ENCODE measurements at places on chromosomes 3 and 15.

GRCh38 chr15:90029024-90029423 is 27.9 kb downstream of the ZNF710 start:
- DNase-seq = no peak

DNA sequence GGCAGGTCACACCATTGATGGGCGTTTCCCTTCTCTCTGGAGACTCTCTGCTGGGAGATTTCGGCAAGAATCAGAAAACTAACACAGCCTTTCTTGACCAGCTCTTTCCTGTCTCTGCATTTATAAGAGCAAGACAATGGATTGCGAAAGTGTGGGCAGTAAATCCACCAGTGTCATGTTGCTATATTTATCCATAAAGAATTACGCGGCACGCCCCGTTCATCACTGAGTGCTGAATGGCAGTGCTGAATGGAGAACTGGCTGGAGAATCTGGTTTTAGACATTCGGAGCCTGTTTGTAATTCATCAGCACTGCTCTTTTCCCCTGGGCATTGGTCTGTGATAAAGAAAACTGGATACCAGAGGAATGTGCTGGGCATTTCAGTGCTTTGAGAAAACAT is 2.0 kb upstream of the CEMIP start:
- no peak for DNase-seq

GRCh38 chr3:47813551-47814177 is 10.7 kb downstream of the DHX30 start:
- no peak for DNase-seq

- no peak for DNase-seq
These were observed 630.5 kb downstream of the TBL1XR1 start for GRCh38 chr3:176566757-176567156.

- no peak for DNase-seq
These were observed 87.9 kb downstream of the DIPK2A start for GRCh38 chr3:144059481-144059880.

GRCh38 chr15:40904552-40905201 is 10.4 kb downstream of the VPS18 start:
- no peak for DNase-seq

- DNase-seq = no peak
These were observed 271.0 kb downstream of the PDZRN3 start for GRCh38 chr3:73353649-73354217.

DNA sequence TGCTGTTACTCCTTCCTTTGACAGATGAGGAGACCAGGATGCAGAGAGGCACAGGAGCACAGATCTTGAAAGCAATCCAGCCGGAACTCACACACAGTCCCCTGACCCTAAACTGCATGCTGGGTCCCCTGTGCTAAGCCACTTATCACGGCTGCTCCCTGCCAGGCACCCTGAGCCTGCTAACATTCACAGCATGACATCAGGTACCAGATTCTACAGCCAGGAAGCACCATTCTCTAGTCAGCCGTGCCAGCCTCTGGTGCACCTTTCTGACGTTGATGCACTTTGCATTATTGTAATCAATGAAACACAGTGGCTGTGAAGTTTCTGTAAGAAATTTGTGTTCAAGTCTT is 247.3 kb downstream of the OCA2 start:
- no peak for DNase-seq

DNA sequence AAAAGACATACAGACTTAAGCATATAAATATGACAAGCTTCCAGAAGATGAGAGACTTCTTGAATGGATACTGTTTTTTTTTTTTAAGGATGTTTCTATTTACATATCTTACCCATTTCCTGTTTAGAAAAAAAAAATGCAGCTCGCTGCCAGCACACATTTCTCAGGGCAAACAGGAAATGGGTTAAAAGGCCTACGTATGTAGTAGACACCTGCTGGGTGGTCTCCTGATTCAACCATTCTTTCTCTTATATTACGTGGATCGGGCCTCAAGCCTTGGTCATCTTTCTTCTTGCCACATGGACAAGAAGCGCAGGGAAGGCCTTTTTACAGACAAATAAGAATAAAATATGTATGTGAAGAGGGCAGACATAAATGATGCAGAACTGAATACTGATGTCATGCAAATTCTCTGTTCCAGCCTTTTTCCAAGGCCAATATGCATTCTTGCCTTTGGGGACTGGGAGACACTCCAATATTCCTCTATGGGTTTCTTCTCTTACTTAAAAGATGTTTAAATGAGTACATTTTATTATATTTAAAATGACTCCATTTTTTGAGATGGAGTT is 35.0 kb upstream of the TJP1 start:
- no peak for DNase-seq

GRCh38 chr3:119227070-119227850 is 13.4 kb downstream of the B4GALT4 start:
- DNase-seq = no peak

GRCh38 chr15:75790631-75791336 is 52.5 kb upstream of the UBE2Q2 start:
- no peak for DNase-seq

GRCh38 chr3:56954125-56954524 is 106.3 kb upstream of the SPATA12 start:
- no peak for DNase-seq

DNA sequence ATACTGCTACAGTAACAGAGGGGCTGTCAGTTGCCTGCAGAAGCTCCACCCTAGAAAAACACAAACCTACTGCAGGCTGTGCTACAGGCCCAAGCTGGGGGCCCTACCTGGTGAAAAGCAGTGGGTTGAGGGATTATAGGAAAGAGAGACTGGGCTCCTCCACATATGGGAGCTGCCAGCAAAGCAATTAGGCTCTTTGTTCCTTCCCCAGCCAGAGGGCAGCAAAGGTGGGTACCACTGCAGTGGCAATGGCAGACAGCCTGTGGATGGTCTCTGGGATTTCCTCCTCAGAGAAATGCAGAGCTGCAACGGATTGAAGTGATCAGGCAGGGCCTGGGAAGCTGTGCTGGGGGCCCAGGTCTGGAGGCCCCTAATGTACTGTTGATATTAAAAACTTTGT is 19.1 kb upstream of the DNAAF4 start:
- no peak for DNase-seq

DNA sequence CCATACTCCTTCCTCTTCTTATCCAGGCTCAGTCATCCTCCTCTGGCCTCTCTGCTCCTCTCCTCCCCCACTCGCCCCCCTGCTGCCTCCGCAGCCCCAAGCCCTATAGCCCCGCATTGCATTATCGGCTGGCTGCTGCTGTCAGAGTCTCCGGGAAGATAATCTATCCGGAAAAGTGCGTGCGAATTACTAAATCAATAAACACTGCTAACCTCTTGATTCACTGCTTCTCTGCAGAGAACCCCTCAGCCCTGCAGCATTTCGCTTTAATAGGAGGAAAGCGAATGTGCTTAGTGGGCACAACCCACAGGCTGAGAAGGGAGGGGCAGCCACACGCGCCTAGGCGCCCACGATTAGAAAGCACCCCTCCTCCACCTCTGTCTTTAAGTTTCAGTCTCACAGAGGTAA is 167.6 kb downstream of the ABHD5 start:
- DNase-seq = no peak

DNA sequence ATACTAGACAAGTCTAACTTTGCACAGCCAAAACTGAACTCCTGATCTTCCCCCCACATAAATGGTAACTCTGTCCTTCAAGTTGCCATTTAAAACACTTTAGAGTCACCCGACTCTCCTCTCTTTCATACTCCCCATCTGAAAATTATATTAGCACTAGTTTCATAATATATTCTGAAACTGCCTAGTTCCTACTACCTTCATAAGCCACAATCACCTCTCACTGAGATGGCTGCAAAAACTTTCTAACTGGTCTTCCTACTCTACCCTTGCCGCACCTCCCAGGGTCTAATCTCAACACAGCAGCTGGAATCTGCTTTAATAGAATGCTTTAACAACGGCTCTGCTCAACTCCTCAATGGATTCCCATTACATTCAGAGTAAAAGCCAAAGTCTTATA is 55.0 kb downstream of the GLB1 start:
- no peak for DNase-seq

DNA sequence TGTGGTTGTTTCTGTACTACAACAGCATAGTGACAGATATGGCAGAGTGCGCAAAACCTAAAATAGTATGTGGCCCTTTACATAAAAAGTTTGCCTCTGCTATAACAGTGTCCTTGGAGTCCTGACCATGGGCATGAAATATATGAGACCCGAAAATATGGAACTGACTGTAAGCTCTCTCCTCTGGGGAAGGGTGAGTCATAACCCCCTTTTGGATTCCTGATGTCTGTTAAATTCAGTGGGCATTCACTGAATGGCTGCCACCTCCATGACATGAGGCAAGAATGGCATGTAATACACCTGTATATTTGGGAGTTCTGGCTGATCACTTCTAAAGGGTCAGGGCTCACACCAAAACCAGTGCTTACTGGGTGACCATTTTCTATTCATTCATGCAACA is 6.1 kb downstream of the TBC1D2B start:
- DNase-seq = no peak

DNA sequence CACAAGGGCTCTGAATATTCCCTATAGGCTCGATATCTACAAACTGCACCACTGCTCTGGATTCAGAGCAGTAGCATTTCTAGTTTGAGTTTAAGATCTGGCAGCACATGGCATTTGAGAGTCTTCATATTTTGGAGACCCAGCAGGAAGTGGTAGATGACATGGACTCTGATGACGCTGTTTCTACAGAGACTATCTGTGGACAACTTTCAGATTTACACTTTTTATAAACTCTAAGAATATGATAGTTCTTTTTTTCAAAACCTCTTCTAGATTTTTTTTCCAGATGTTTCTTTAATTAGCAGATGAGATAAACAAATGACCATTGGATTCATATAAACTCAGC is 35.8 kb downstream of the ARMC8 start:
- no peak for DNase-seq

- no peak for DNase-seq
These were observed 9.7 kb downstream of the LIPC start for GRCh38 chr15:58441376-58442070.

DNA sequence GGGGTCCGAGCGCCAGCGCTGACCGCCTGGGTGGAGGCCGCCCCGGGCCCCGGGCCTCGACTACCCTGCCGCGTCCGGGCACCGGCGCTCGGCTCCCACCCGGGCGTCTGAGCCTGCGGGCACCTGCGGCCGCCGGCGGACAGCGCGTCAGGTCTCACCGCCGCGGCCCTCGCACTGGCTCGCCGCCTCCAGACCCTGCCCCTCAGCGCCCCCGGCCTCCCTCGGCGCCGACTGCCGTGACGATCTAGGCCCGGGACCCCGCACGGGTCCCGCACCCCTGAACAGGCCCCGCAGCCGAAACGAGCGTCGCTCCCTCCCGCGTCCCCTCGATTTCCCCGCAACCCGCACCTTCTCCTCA is 297 bp downstream of the PRC1 start:
- DNase-seq = no peak

DNA sequence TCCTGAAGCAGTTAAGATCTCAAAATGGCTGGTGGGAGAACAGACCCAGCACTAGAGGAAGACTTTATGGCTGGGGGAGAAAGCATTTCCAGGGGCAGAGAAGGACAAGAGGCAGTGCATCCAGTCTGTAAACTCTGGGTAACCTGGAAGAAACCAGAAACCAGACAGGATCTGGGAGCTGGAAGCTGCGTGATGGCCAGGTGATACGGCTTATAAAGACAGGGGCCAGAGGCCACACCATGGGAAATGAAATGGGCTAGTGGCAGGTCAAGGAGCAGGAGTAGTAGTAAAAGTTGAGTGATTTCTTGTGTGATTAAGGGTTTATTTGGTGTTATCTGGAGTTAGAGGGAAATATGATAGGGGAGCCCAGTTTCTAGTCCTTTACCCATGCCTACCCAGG is 144.7 kb upstream of the ARRDC4 start:
- no peak for DNase-seq

- DNase-seq = no peak
These were observed 54.1 kb upstream of the CCR2 start for GRCh38 chr3:46299608-46300460.

GRCh38 chr3:48856469-48856868 is 8.8 kb upstream of the PRKAR2A start:
- no peak for DNase-seq

- DNase-seq = no peak
These were observed 31.6 kb downstream of the KLHL25 start for GRCh38 chr15:85763157-85763556.

DNA sequence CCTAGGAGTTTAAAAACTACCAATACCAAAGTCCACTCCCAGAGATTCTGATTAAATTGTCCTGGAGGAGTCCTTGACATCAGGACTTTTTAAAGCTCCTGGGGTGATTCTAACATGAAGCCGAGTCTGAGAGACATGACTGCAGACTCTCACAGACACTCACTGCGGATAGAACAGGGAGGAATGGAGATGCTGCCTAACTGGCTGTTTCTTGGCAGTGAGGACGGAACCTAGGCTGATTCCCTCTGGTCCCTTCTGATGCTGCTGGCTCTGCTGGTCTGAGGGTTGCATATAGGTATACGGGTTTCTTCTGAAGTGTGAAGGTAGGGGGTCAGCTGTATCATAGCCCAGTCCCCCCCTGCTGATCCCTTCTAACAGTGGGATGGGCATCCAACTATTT is 1.3 kb upstream of the HRG start:
- no peak for DNase-seq

- no peak for DNase-seq
These were observed 55.4 kb downstream of the CCNL1 start for GRCh38 chr3:157104521-157104920.

DNA sequence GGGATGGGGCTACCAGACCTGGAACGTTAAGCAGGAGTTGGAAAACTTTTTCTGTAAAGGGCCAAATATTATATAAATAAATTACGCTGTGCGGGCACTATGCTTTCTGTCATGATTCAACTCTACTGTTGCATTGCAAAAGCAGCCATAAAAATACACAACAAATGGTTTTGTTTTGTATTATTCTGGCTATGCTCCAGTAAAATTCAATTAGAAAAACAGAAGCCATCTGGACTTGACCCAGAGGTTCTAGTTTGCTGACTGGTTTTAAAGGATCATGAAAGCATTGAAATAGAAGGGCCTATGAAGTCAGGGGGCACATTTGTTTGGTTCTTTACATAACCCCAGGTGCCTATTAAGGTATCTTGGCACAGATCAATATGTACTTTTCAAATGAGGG is 647.4 kb upstream of the LMCD1 start:
- no peak for DNase-seq

- DNase-seq = no peak
These were observed 13.9 kb downstream of the ELL3 start for GRCh38 chr15:43762824-43763223.

DNA sequence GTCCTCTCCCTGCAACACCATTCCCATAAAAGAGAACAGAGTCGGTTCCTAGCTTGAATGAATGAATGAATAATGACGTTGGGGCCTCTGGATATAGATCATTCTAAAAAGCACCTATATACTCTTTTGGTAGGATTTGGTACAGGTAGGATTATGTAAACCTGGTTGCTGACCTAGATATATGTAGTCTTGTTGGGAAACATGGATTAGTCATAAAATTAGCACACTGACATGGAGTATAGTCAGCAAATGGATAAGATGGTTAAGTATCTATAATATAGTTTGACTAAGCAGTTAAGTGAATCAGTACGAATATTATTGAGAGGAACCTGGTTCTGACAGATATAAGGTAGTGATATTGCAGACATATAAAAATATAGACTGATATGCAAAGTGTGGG is 142.5 kb downstream of the FILIP1L start:
- DNase-seq = no peak

GRCh38 chr15:71330638-71331162 is 215.4 kb downstream of the THSD4 start:
- DNase-seq = no peak
